ENCODE measurements at places on chromosomes 16 and 17.
A peak's percentile ranks its signal among the peaks of the same experiment; 100 is the strongest.

GRCh38 chr17:78346605-78347250 lies 13.1 kb downstream of the SOCS3 start:
- no peak for DNase-seq

DNA sequence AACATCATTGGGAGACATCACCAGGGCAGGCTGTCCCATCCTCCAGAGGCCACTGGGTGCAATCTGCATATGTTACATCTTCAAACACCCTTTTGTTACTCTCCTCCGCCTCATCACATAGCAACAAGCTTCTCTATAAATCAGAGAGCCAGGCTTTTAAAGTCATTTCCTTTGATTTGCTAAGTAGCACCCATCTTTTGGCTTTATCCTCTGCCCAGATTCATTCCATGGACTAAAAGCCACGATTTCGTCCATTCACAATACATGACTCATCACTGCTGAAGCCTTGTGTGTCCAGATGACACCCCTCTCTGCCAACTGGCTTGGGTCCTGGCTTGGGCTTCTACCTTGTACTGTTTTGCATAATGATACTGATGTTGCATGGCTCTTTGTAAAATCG lies 2.0 kb upstream of the KRT38 start:
- no peak for DNase-seq

- no peak for DNase-seq
Observed at GRCh38 chr16:675884-676564, 553 bp downstream of the RHBDL1 start.

GRCh38 chr17:82414548-82415281 lies 3.4 kb upstream of the HEXD start:
- peak; percentile 86 for DNase-seq

All from retina (tissue), 1 donor.